EL (cell line): ENCODE measurements at places on chromosomes 7 and 10.
A peak's percentile ranks its signal among the peaks of the same experiment; 100 is the strongest.

DNA sequence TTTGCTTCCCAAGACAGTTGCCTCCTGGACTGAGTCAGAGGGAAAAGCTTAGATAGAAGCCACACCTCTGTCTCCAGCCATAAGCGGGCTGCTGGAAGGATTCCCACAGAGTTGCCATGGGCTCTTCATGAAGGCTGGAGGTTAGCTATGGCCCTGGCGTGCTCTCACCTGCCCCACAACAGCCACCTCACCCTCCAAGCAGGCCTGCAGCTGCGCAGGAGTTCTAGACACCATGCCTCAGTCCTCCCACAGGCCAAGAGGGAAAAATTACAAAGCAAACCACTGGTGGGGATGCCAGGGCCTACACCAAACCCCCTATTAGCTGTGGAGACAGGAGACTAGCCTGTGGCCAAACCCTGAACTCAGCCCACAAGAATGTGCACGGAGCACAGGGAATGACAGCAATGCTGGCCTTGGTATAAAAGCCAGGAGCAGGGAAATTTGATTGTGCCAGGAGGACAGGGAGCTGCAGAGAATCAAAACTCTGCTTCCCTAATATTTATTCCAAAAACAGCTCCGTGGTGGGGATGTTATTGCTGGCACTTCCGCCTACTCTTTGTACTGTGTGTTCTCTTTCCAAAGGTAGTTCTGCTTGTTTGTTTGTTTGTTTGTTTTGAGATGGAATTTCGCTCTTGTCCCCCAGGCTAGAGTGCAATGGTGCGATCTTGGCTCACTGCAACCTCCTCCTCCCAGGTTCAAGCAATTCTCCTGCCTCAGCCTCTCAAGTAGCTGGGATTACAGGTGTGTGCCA, 60.3 kb upstream of the STK17A start:
- DNase-seq, result peak; percentile 87

- no peak for DNase-seq
Observed at GRCh38 chr10:96645191-96645721, 58.4 kb upstream of the TM9SF3 start.

GRCh38 chr7:16646472-16647072, 591 bp downstream of the BZW2 start:
- DNase-seq, result peak; percentile 30

DNA sequence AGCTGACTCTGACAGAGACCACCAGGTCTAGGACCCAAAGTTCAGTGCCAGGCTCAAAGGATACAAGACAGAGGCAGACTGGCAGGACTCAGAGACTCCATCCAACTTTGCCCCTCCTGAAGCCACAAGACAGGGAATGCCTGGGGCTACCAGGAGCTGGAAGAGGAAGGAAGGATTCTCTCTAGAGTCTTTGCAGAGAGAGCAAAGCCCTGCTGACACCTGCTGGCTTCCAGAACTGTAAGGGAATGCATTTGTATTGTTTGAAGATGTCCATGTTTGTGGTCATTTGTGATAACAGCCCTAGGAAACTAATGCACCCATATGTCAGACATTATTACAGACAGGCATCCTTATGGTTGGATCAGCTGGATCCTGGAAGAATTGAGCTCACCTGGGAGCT, 132.3 kb upstream of the C7orf33 start:
- DNase-seq, result no peak

GRCh38 chr7:26680587-26680986, 183.8 kb downstream of the SKAP2 start:
- DNase-seq, result no peak

DNA sequence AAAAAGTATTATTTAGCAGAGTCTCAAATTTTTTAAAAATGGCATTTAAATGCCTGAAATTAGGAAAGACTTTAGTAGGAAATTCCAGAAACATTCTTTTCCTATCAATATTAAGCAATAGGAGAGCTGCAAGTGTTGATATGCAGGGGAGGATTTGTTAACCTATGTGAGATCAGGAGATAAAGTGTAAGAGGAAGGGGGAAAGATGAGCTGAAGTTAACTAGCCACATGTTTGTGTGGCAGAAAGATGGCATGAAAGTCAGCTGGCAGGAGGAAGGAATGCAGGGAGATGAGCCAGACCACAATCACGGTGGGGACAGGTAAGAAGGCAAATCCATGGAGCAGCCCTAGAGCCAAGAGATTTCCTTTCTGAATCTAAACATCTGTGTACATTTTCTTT, 303.6 kb downstream of the MAGI2 start:
- DNase-seq, result peak; percentile 7
